ENCODE measurements at places on chromosomes 1 and 21.

DNA sequence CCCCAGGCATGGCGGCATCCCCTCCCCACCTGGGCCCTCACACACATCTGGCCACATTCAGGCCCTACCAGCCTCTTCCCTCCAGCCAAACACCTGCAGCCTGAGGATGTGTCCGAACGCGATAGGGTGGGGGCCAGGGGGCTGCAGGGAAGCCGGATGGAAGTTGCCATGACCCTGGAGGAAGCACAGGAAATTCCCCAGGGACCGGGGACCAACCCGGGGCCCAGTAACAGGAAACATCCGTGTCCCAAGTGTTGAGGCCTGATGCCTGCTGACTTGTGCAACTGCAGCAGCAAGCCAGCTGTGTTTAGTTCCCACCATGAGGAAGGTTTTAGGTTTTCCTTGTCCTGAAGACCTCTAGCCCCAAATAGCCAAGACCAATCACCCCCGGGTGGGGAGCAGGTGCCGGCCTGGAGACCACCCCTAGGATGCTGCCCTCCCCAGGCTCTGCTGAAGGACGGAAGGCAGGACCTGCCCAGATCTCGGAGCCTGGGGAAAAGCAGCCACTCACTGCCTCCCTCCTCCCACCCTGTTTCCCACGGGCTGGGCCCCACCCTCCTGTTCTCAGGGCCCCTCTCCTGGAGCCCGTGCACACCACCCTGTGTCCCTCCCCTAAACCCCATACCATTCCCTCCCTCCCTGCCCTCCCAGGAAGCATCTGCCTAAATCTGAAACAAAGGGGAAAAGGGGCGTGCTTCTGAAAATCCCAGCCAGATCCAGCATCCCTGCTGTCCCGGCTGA is 29.8 kb downstream of the MEGF6 start:
- DNase-seq = no peak

DNA sequence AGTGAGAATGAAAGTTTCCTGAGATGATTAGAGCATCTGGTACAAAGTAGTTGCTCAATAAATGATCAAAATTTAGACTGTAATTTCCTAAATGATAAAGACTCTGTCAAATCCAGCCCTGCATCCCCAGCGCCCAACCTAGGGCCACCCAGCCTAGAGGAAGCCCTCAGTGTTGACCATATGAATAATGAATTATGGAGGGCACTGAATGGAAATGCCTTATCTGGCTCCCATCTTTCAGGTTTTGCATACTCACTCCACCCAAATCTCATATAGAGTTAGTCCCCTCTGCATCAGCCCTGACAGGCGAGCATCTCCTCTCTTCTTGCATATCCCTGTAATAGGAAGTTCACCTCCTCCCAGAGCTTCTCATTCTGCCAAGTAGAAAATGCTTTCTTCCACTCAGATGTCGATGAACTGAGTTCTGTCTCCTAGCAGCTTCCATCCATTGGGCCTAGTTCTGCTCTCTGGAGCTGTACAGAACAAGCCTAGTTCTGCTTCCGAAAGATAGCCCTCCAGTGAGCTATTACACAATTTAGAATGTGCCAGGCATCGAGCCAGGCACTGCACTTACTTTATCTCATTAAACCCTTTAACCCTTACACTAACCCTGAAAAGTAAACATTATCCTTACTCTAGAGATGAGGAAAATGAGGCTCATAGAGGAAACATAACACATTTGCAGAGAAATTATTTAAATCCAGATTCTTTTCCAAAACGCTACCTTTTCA is 20.9 kb downstream of the COA7 start:
- DNase-seq = no peak

DNA sequence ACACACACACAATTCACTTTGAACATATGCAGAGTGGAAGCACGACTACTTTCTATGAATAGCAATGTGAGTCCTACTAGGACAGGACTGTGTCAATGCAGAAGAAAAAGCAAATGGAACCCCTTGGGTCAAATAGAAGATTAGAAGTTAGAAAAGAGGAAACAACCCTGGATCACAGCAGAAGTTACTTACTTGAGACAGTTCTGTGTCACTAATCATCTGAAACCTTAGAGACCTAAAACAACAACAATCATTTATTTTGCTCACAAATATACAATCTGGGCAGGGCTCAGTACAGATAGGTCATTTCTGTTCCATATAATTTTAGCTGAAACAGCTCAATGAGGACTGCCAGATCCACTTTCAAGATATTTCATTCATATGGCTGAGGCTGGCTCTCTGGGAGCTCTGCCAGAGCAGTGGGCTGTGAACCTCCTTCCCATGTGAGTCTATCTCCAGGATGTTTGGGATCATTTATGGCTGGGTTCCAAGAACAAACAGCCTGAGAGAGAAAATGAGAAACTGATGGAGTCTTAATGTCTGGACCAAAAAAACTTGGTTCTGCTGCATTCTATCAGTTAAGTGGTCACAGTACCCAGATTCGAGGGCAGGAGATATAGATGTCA is 42.5 kb upstream of the IL10 start:
- peak; percentile 32 for DNase-seq

DNA sequence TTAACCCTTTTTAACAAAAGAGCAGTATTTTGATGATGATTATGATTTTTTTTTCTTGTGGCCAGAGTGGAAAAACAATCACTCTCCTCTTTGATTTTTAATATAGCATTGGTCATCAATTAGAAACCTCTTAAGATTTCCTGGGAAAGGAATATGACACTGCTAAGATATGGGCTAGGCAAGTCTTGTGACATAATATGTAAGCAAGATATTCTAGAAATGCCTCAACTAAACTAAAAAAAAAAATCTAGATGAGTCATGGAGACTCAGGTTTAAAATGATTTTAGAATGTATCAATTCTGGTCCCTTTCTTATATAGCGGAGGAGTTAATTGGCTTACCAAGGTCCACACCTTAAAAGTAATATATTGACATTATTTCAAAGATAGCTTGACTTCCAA is 60.3 kb upstream of the JUN start:
- no peak for DNase-seq

DNA sequence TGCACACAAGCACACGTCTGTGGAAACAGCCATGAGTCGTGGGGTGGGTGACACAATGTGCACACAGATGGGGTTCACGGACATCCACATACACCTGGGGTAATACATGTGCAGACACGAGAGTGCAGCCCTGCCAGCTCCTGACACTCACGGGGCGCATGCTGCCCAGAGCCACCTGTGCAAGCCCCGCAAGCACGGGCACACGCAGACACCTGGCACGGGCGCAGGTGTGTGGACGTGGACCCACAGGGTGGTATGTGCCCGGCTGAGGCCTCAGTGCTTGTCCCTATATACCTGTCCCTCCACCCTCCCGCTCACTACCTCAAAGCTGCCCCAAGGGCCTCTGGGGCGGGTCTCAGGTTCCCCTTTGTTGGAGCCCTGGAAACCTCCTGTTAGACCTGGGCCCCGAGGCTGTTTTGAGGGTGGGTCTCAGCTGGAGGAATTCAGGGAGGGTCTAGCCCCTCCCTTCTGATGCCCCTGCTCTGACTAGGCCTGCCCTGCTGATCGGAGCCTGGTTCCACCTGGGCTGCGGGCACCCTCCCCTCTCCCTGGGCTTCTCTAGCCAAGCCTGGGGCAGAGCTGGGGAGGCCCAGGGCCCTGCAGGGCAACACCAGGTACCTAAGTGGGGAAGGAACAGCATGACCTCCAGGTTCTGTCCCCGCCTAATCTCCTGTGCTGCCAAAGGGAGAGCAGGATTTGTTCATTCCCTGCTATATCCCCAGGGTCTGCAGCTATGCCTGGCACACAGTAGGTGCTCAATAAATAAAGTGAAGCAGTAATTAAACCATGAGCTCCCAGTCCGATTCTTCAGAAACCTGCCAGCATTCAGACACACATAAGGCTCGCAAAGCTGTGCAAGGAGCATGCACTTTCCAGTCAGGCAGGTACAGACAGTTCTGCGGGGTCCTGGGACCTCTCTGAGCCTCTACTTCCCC is 49.1 kb downstream of the DMRTB1 start:
- no peak for DNase-seq

- DNase-seq = no peak
Observed at GRCh38 chr1:29767088-29767685, 530.9 kb downstream of the PTPRU start.

- no peak for DNase-seq
Observed at GRCh38 chr1:5947978-5948680, 44.1 kb downstream of the NPHP4 start.

DNA sequence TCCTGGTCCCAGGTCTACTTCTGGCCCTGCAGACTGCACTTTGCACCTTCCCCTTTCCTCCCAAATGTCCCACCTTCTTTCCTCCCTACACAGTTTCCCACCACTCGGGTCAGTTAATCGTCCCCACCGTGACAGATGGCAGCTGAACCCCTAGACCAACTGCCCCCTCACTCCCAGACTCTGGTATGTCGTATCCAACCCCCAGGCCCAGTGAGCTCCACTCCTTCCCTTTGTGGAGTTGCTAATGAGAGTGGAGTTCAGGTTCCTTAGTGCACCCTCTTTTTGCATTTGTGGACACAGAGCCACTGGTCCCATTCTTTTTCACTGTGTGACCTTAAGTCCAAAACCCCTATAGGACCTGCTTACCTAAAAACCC is 1.8 kb downstream of the MAN1C1 start:
- no peak for DNase-seq

DNA sequence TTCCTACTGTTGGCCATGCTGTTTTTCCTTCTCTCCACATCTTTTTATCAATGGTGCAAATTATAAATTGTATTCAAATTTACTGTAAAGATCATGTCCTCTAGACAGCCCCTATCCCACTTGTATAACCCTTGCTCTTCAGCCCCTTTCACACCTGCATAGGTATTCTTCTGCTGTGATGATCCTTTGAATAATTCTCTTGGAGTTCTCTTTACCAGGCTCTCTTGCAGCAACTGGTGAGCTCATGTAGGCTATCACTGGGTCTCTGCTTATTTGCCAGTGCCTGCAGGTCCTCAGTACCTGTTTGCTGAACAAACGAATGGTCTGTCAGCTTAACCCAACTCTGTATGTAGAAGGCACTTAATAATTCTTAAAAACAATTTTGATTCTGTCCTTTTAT is 8.2 kb downstream of the PTPRC start:
- DNase-seq = no peak

DNA sequence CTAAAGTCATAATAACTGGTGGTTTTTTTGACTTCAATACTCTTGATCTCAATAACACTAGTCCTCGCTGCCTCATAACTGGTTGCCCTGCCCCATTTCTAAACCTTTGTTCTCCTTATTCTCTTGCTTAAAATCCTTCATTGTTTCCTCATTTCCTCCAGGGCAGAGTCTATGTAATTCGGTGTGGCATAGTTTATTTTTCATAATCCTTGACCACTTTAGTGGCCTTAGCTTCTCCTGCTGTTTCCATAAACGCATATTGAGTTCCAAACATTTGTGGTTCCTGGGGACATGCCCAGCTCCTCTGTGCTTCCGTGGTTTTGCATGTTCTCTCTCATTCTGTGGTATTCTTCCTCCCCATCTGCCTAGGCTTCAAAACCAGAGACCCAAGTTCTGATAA is 19.0 kb upstream of the TLCD4 start:
- no peak for DNase-seq

DNA sequence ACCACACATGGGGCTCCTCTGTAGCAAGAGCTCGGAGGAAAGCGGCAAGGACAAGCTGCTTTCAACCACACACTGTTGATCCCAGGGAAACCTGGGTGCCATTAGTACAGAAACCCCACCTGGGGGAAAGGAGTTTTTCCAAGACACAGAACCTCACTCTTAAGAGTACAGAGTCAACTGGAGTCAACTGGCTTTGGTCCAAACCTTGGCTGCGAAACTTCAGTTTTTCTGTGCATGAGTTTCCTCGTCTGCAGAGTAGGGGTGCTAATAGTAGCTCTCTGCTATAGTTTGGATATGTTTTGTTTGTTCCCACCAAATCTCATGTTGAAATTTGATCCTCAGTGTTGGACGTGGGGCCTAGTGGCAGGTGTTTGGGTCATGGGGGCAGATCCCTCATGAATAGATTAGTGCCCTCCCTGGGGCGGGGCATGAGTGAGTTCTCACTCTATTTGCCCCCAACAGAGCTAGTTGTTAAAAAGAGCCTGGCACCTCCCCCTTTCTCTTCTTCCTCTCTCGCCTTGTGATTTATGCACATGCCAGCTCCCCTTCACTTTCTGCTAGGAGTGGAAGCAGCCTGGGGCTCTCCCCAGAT is 161.1 kb downstream of the PIGK start:
- DNase-seq = no peak

GRCh38 chr1:119762409-119762808 is 6.3 kb downstream of the HMGCS2 start:
- DNase-seq = no peak

DNA sequence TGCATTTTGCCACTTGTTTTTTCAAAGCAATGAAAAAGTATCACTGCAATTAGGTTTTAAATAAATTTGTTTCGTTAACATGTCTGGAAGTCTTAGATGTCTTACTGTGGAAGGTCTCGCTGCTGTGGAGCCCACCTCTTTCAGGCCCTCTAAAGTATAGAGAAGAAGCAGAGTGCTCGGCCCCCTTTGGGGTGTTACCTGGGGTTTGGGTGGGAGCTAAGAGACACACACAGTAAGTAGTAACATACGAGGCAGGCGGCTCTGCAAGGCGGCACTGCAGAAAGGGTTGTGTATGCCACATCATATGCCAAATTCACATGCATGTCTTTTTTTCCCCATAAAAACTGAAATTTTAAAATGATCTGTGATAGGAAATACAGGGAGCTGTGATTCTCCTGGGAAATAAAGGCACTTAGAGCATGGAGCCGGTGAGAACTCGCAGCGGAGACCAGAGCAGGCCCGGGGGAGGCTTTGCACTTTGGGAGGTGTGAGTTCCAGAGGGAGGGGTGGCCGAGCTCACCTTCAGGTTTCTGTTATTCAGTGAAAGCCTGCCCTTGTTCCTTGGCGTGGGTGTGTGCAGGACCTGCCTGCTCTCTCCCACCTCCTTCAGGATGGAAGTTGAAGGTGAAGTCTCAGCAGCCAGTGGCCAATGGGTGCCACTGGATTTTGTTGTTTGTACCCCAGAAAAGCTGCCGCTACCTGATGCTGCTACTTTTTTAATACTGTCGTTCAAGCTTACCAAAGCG is 35.7 kb upstream of the PWP2 start:
- no peak for DNase-seq

DNA sequence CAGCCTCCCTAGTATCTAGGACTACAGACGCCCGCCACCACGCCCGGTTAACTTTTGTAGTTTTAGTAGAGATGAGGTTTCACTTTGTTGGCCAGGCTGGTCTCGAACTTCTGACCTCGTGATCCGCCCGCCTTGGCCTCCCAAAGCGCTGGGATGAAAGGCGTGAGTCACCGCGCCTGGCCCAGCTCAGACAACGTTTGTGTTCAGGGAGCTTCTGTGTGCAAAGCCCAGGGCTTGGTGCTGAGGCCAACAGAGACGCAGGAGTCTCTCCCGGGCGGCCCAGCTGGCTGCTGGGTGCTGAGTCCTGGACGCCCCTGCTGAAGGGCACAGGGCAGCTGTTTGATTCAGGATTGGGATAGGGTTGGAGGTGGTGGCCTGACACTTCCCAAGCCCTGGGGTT is 3.0 kb downstream of the PRKCZ start:
- DNase-seq = no peak

- DNase-seq = no peak
Observed at GRCh38 chr1:35452106-35452774, 105.0 kb downstream of the KIAA0319L start.

DNA sequence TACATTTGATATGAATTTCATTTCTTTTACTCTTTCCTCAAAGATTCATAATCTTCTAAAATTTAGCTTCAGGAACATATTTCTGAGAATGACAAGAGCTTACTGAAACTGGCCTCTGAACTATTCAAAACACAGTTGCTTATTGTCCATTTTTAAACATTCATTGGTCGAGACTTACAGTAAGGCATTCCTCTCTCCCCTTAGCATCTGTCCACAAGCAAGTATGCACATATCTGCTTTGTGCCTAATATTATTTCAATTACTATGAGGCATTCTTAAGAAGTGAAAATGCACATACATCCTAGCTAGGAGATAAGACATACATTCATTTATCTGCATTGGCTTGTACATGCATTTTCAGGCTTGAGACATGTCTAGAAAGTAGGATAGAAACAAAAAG is 488.7 kb downstream of the PTBP2 start:
- DNase-seq = no peak

All from RCC 7860 (cell line).